ENCODE measurements at places on chromosomes 3 and 15. TPM values are rescaled to one million over a fixed set of nuclear protein-coding genes. Genes with fewer than 3 reads are reported as not detected.

Gene ACKR2
- total RNA-seq, result not detected

Gene MYH15
- 0.14 TPM for total RNA-seq

Gene OR4F6
- total RNA-seq, result not detected

Gene SNTN
- not detected for total RNA-seq

Gene SLC6A20
- total RNA-seq, result not detected

Gene NUP210
- 0.84 TPM for total RNA-seq

Gene CHRD
- 0.53 TPM for total RNA-seq

Gene CSPG5
- total RNA-seq, result 0.65 TPM

DNA sequence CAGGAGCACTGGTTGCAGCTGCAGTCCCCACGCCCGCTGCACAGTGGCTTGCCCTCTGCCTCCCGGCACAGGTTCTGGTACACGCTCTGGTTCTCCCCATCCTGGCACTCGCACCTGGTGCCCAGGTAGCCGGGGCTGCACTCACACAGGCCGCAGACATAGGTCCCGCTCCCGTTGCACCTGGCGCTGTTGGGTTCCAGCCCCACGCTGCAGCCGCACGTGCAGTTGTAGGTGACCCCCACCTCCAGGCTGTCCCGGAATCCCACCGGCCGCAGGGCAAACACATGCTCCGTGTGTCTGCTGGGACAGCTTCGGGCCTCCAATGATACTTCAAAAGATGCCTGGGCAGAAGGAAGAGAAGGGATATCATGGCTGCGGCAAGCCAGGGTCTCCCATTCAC, 66.2 kb downstream of the UMPS start:
- no peak for DNase-seq

DNA sequence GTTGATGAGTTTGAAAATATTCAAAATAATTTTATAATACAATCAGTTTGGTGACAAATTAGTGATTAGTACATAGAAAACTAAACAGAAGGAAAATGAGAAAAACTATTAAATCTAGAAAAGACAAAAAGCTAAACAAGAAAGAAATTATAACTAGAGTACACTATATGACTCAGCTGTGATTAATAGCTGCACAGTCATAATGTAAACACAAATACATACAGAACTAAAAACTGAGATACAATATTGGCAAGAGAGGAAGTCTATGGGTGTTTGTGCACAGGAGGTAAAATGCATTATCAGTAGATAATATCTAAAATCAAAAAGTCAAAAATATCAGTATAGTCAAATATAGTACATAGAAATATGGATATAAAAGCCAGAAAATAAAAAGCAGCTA, 80.7 kb upstream of the PCSK6 start:
- DNase-seq, result no peak

- no peak for DNase-seq
These were observed 54.8 kb downstream of the CCDC54 start for GRCh38 chr3:107432013-107432515.

DNA sequence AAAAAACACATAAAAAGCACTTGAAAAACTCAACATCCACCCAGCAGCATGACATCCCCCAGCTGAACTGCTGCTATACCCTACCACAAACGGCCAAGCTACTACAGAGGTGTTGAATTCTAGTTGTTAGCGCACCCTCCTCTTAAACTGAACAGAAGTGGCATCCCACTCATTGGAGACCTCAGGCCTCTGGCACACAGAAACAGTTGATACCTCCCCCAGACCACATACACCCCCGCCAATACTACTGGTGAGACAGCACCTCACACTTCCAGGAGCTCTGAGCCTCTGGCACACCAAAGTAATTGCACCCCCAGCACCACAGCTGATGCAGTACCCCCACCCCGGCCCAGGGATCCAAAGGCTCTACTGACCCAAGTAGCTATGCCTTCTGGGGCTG, 190.2 kb downstream of the SCAPER start:
- no peak for DNase-seq

DNA sequence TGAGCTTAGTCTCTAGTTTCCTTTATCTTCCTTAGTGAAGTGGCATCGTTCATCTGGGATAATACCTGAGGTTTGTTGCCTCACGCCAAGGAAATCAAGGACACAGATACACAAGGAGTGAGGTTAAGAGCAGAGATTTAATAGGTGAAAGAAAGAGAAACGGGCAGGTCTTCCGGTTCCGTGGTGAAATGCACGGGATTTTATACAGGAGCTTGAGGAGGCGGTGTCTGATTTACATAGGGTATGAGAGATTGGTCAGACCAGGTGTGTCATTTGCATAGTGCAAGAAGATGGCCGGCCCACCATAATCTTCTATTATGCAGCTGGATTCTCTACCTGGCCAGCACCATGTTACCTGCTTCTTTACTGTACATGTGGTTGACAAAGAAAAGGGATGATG, 17.2 kb downstream of the ARRDC4 start:
- DNase-seq, result no peak

DNA sequence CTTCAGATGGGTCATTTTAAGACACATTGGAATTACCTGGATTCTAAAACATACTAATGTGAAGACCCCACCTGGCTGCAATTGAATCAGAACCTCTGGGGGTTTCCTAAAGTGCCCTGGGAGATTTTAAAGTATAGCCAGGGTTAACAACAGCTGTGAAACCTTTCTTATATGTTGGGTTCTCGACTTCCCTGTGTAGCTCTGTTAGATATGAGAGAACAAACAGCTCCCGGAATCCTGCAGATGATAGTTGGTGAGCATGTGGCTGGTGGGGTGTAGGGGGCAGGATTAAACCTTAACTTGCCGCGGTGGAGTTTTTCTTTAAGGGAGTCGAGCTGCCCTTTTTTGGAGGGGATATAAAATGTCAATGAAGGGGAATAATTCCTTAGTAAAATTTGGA, 12.1 kb downstream of the PLCL2 start:
- no peak for DNase-seq

GRCh38 chr3:136396916-136397315, 146.8 kb downstream of the PCCB start:
- peak; percentile 28 for DNase-seq

GRCh38 chr15:98904544-98904943, 103.0 kb downstream of the PGPEP1L start:
- DNase-seq, result peak; percentile 53

DNA sequence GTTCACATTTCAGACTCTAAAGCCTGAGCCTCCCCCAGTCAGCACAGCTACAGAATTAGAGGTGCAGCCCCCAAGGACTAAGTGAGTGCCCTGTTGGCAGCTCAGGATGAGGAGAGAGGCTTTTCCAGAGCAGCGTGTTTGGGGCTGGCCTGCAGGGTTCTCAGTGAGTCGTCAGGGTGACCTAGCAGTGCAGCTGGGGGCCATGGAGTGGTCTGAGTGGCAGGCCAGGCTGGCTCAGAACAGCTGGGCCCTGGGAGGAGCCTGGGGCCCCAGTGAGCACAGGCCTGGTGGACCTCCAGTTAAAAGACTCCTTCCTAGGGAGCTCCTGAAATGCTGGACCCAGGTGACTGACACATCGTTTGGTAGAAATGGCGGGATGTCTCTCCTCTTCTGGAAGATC, 108.3 kb downstream of the SLC49A4 start:
- DNase-seq, result no peak

DNA sequence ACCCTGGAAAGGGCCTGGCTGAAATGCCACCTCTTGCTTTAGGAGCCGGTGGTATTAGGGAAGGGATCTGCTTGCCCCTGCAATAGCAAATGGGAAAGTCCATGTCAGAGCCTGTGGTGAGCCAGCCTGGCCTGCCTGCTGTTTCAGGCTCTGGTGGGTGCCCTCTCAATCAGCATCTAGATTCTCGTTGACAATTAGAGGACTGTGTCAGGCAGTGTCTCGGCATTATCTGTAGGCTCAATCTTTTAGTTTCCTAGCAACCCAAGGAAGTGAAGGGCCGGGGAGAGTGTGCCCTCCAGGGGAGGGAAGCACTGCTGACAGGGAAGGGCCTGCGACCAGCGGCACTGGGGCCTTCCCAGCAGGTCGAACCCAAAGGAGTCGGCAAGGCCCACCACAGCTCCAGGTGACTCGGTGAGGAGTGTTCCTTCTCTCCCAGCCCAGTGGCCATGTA, 42.1 kb downstream of the TLE3 start:
- DNase-seq, result no peak

DNA sequence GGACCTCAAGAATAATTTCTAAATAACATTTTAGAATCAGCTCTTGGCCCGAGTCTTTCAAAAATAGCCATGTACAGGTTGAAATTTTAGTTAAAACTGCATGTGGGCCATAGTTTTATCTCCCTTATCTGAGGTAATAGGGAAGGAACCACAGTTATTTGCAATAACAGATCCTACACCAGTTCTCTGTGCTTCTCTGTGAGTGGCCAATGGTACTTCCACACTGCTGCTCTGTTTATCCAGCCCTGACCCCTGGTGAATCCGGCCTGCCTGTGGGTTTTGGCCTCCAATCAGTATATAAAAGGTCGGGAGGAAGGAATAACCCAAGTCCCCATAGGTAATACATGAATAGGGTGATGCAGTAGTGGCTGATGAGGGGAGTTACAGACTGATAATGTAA, 48.0 kb upstream of the TNIK start:
- no peak for DNase-seq

DNA sequence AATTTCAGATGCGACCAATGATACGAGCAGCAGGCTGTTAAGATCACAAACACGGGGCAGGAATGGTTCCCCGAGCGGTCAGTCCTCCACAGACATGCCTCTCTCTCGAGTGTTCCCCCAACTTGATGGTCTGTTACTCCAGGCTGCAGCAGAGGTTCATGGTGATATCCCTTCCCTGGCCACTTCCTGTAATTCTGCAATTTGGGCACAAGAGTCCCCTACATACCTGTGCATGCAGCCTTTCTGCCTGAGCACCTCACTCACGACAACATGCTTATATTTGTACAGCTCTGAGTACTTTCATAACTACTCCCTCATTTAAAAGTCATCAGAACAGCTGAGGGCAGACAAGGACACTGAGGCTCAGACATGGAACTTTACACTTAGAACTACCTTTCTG, 408.1 kb upstream of the NR2F2 start:
- DNase-seq, result no peak

- no peak for DNase-seq
These were observed 118.6 kb downstream of the ETFA start for GRCh38 chr15:76192715-76193114.

DNA sequence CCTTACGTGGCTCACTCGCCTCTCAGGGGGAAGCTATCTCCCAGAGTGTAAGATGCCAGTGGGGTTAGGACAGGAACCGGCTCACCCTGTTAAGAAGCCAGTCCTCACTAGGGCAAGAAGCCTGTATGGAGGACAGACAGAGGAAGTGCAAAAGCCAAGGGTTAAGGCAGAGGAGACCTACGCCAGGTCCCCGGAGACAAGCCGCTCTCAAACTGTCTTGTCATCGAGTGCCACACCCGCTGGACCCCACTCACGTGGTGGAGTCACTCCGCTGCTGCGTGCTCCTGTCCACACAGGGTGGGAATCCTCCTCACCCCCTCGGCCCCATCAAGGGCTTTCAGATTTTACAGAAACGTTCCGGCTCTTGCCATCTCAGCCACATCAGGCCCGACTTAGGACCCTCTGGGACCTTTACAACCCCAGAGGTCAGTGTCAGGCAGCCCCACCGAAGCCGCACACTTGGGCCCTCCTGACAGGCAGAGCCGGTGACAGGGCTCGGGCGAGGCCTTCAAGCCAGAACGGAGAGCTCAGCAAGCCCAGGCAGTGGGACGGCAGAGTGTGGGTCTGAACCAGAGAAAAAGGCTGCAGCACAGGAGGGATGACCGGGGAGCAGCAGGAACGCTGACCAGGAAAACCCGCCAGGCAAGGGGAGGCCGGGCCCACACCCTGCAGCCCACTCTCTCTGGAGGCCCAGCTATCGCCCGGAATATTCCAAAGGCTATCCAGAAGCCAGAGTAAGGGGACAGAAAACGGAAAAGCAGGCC, 61.7 kb downstream of the XXYLT1 start:
- DNase-seq, result no peak

DNA sequence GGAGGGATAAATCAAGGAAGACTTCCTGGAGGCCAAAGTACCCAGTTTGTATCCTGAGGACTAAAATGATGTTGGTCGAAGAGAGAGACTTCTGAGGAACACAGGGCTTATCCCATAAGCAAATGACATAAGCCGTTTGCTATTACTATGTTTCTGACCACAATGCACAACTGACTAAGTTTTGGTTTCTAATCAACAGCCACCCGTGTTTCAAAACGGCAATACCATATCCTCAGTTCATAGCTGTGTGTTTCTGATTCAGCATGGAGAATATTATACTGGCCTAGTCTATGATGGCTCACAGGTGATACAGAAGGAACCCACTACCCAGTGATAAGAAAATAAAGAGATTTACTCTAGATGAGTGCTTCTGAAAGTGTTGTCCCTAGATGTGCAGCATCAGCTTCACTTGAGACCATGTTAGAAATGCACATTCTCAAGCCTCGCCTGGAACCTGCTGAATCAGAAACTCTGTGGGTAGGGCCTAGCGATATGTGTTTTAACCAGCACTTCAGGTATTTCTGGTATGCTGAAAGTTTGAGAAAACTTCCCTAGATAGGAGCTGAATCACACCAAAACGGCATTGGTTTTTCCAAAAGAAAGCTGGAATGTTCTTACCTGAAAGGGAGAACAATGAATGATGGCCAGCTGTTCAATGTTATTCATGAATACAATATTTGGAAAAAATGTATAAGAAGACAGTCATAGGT, 639.7 kb upstream of the NR2F2 start:
- DNase-seq, result no peak

DNA sequence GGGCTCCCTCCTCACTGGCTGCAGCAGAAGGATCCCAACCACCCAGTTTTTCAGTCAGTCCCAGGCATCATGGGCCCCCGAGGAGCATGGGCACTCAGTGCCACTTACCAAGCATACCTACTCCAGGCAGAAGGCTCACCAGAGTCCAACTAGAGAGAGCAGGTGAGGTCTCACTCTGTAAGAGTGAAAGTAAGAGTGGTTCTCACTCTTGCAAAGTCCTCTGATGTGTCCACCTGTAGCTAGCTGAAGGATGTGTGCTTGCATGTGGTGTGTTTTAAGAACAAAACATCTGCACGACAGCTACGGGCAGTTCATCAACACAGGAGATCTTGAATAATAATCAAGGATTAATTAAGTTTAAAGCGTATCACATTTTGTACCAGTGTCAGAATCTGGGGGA, 49.7 kb downstream of the CCK start:
- DNase-seq, result no peak

DNA sequence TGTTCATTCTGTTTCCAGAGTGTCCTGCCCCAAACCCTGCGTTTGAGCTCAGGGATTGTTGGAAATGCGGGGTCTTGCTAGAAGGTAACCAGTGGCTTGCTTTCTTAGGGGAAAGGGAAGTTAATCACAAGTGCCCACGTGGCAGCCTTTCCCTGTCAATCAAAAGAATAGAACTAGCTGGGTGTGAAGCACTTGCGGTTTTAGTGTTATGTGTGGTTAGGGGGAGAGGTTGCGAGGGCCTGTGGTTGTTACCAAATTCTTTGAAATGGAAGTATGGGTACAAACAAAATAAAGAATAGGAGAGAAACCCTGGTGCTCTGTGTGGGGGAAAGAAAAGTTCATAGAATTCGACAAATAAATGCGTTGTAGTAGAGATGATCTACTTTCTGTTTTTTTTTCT, 67.6 kb downstream of the FNDC3B start:
- DNase-seq, result no peak

All from endothelial cell of umbilical vein (primary cell).